NCI-H82 (cell line): ENCODE measurements at places on chromosomes 7 and 10.

DNA sequence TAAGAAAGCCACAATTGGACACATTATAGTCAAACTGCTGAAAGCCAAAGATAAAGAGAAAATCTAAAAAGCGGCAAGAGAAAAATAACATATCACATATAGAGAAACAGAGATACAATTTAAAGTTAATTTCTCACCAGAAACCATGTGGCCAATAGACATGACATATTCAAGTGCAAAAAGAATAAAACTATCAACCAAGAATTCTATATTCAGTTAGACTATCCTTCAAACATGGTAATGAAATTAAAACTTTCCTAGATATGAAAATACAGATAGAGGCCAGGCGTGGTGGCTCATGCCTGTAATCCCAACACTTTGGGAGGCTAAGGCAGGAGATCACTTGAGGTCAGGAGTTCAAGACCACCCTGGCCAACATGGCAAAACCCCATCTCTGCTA lies 129.1 kb upstream of the RNF32 start:
- no peak for DNase-seq

- peak; percentile 40 for DNase-seq
Measured at GRCh38 chr7:98862716-98863420, 6.9 kb downstream of the TMEM130 start.

- DNase-seq: no peak
Measured at GRCh38 chr10:50216894-50217293, 34.4 kb downstream of the ASAH2 start.

GRCh38 chr10:122417667-122418066 lies 36.8 kb upstream of the ARMS2 start:
- no peak for DNase-seq

- DNase-seq: no peak
Measured at GRCh38 chr7:33711231-33712019, 193.9 kb upstream of the BMPER start.

- DNase-seq: peak; percentile 61
Measured at GRCh38 chr10:86711513-86712316, 43.4 kb downstream of the LDB3 start.

DNA sequence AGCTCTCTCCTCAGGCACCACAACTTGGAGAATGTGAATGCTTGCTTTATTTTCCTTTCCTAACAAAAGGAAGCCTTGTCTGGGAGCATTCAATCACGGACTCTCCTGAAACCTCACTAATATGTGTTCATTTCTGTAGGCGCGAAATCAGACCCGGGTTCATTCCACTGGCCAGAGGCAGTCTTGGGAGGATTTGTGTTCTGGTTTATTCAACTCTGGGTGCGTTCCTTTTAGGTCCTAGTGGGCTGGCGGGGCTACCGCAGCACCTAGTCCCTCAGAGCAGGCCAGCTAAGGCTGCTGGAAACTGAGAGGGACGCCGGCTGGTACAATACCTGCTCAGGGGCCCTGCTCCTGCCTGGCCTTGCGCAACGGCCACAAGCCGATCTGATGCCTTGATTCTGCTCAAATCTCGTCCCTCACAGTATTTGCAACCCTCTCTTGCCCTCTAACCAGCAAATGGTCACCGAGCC lies 7.5 kb downstream of the HOXA4 start:
- no peak for DNase-seq

DNA sequence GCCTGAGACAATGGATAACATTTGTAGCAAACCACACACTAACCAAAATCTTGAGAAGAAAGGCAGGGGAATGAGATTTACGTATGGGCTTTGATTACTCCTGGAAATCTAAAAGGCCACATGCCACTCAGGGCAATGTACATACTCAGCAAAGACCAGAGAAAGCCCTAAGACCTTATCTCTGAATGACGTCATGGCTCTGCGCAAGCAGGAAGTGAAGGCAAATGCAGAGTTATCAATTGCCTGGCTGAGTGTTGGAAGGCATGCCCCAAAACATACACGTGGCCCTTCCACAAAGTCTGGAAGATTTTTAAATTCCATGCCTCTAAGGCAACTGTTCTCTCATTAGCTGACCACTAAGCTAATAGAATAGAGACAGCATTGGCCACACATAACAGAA lies 90.9 kb upstream of the NRBF2 start:
- DNase-seq: no peak

DNA sequence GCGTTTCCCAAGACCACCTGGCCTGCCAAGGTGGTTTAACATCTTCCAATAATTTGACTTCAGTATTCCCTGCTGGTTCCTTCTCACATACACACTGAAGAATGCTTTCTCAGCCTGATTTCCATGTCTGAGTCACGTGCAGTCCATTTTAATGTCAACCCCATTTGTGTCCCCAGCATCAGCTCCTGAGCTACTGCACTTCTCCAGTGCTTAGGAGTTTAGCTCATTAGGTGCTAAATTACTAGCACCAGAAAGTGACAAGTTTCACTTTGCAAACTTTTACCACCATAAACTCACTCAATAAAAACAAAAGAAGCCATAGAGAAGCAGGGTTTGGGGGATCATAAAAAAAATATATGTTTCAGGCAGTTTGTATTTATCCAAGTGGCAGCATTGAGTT lies 279.3 kb upstream of the SORCS1 start:
- DNase-seq: no peak

- no peak for DNase-seq
Measured at GRCh38 chr7:2982401-2982800, 61.3 kb downstream of the CARD11 start.

DNA sequence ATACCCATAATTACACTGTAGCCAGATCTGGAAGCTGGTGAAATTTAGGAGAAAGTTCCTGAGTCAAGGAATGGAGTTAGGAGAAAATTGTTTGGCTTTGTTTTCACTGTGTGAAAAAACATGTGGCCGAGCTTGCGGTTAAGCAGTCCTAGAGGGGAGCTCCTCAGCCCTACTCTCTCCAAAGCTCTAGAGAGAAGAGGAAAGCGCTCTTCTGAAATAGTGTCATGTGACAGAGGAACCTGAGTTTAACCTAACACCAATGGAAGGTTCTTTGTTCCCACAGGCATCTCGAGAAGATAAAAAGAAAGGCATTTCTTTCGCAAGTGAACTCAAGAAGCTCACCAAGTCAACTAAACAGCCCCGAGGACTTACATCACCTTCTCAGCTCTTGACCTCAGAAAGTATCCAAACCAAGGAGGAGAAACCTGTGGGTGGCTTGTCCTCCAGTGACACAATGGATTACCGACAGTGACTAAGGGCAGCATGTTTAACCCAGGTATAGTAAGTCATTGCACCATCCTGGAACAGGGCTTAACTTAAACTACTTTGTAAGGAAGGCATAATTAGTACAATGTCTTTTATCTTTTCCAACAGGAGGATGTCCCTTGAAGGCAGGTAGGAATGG lies 38.0 kb downstream of the NOC3L start:
- DNase-seq: no peak

GRCh38 chr10:91884536-91884935 lies 24.8 kb downstream of the FGFBP3 start:
- DNase-seq: no peak

DNA sequence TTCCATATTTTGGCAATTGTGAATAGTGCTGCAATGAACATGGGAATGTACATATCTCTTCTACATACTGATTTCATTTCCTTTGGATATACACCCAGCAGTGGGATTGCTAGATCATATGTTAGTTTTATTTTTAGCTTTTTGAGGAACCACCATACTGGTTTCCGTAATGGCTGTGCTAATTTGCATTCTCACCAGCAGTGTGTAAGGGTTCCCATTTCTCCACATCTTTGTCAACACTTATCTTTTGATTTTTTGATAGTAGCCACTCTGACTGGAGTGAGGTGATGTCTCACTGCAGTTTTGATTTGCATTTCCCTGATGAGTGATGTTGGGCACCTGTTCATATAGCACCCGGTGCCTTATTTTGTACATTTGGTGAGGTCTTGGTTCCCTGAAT lies 519.6 kb downstream of the REEP3 start:
- DNase-seq: no peak

DNA sequence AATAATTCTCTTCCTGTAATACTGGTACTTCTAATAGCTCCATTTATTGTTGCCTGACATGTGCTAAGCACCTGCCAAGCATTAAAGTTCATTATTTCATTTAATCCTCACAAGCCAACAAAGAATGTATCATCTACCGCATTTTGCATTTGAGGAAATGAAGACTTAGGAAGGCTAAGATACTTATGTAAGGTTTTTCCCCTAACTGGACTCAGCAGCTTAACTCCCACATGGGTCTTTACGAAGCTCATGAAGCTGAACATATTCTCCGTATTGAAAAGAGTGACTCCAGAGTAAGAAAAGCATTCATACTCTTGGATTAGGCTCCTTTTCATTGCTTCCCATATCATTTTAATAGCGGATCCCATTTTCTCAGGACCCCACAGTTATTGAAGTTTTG lies 155.7 kb upstream of the TMEM72 start:
- DNase-seq: no peak

DNA sequence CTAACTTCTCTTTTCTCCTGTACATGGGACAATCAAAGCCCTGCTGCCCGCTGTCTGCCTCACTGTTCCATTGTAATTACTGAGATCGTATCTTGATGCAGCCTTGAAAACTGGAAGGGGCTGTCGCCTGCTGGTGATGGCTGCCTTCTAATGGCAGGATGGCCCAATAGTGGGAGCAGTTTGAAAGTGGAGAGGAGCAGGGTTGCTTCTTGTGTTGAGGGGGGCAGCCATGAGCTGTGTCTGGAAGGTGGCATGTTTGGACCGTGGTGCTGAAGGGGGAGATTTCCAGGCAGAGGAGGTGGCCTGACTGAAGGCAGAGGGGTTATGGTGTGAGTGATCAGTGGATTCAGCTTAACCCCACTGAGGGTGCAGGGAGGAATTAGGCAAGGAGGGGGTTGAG lies 8.1 kb downstream of the WDFY4 start:
- no peak for DNase-seq

DNA sequence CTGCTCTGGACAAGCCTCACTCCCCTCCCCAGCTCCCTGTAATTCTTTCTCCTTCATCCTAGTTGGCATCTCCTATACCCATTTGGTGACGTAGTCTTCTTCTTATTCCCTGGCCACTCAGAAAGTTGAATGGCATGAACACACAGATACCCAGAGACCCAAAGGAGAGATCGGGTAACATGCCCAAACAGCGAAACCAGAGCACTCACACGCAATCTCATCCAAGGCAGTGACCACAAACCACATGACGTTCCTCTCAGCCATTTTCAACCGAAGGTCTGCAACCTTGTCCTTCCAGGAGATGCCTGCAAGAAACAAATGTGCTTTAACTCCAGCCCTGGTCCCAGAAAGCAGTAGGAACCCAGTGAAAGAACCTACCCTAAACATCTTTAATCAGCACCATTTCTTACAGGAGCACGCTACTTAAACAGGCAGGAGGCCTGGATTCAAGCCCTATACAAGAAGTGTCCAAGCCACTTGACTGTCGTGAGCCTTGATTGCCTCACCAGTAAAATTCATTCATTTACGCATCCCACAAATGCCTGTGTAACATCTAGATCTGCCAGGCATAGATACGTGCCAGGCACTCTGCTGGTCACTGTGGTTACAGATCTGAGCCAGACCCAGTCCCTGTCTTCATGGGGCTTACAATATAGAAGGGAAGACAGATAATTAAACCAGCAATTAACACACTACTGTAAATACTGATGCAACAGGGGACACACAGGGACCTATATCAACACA lies 37.1 kb downstream of the XPNPEP1 start:
- DNase-seq: no peak

DNA sequence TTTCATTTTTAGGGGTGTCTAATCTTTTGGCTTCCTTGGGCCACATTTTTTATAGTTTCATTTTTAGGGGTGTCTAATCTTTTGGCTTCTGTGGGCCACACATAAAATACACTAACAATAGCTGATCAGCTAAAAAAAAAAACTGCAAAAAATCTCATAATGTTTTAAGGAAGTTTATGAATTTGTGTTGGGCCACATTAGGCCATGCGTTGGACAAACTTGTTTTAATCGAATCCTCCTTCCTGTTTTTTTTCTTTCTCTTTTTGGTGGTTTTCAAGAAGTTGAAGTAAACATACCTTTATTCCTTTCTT lies 37.4 kb downstream of the ZNRF2 start:
- no peak for DNase-seq

- DNase-seq: no peak
Measured at GRCh38 chr10:70490142-70490541, 11.6 kb downstream of the PALD1 start.

GRCh38 chr10:130498042-130498441 lies 361.9 kb downstream of the GLRX3 start:
- no peak for DNase-seq

GRCh38 chr7:82506208-82506607 lies 62.6 kb upstream of the CACNA2D1 start:
- DNase-seq: no peak

- DNase-seq: no peak
Measured at GRCh38 chr7:7251742-7252141, 69.4 kb downstream of the C1GALT1 start.

GRCh38 chr10:154348-154747 lies 19.1 kb downstream of the ZMYND11 start:
- no peak for DNase-seq

DNA sequence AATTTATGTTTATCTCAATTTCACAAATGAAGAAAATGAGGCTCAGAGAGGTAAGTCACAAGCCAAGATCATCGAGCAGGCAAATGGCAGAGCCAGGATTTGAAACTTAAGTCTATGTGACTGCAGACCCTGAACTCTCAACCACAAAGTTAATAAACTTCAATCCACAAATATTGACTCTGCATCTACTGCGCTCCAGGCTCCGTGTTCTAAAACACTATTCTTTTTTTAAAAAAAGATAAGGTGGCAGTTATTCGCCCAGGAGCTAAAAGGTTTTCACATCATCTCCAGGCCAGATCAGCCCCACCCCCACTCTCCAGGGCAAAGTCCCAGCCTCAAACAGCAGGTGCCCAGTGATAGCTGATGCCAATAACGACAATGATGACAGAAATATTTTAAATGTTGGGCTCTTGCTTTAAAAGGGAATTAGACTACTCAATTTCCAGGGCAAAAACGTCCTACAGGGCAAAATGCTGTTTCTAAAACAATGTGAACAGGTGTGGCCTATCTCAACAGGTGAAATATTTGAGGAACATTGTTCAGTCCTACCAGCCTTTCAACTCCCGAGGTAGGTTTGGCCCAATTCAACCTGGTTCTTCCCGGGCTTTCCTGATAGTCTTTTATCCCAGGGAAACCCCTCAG lies 85.2 kb downstream of the SORBS1 start:
- DNase-seq: no peak

DNA sequence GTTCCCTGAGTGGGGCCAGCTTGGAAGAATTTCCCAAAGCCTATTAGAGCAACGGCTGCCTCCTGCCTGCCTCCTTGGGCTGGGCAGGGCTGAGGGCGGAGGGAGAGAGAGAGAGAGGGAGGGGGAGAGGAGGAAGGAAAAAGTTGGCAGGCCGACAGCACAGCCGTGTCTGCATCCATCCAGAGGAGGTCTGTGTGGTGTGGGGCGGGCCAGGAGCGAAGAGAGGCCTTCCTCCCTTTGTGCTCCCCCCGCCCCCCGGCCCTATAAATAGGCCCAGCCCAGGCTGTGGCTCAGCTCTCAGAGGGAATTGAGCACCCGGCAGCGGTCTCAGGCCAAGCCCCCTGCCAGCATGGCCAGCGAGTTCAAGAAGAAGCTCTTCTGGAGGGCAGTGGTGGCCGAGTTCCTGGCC lies at the start of gene AQP1:
AQP1 (plus strand) TSS at position 293 of the 409 bp plus-strand sequence; CDS start at position 350, 57 bp downstream.
- DNase-seq: peak; percentile 94

GRCh38 chr10:129131457-129132132 lies 335.4 kb upstream of the MGMT start:
- DNase-seq: no peak
